Cardiac muscle cell (in vitro differentiated cells and primary cell): ENCODE measurements at places on chromosomes 7 and 10.

DNA sequence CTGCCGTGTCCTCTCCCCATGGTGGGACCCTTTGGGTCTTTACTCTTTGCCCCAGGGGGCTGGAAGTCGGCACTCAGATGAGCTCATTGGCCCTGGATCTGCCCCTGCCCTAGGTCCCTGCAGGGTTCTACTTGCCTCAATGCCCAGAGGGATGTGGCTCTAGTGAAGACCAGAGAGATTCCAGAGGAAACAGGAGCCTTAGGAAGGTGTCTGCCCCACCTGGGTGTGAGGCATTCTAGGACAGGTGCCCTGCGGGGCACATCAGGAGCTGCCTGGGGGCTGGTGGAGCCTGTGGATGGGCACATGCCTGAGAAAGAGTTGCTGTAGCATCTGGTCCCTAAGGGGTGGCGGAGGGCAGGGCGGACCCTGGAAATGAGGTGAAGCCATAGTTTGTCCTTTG, 128.6 kb downstream of the ADCY1 start:
- DNase-seq: no peak

GRCh38 chr7:128867842-128868623, 5.4 kb downstream of the ATP6V1F start:
- peak; percentile 14 for DNase-seq

- DNase-seq: peak; percentile 72
Observed at GRCh38 chr7:101164071-101164840, 1.1 kb downstream of the VGF start.

- no peak for DNase-seq
Observed at GRCh38 chr7:43790006-43790405, 31.5 kb downstream of the BLVRA start.
